NK-92 treated with Interleukin-12 subunit alpha and Interleukin-12 subunit beta, amount 100 ng/mL, for 24 hours (cell line): ENCODE measurements at places on chromosomes 3 and 15.

DNA sequence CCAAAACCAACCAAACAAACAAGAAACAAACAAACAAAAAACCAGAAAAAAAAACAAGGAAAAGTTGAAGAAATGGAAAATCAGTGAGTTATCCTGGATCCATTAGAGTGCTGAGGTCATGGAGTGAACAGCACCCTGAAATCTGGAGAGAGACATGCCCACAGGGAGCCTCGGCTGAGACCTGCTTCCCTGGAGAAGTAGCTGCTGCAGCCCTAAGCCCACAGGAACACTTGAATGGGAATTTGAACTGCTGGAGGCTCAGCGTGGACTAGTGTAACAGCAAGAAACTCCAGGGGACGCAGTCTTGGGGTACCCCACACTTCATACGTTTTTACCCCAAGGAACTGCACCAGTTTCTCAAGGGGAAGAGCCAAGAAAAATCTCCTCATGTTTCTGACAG lies 144.1 kb upstream of the UBE3A start:
- DNase-seq = no peak

DNA sequence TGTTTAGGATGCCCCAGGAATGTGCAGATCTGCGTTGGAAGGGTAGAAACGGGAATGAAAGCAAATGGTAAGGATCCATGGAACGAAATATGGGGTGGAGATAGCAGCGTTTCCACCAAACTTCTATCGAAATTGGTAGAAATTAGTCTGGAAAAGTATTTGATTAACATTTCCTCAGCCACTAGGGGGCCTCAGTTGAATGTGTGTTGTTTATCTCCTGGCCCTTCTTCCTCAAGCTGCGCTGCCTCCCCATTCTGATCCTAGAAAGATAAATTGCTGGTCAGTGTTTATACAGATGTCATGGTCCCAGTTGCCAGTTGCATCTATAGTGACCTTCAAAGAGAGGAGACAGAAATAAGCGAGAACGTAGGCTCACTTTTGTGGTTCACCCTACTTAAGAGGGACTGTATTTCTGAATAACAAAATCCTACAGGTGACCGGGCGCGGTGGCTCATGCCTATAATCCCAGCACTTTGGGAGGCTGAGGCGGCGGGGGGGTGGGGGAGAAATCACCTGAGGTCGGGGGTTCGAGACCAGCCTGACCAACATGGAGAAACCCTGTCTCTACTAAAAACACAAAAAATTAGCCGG lies 457.1 kb downstream of the SQOR start:
- DNase-seq = no peak

GRCh38 chr3:4520033-4520816 lies 27.1 kb downstream of the ITPR1 start:
- no peak for DNase-seq

GRCh38 chr3:117666325-117666724 lies 956.7 kb downstream of the TUSC7 start:
- no peak for DNase-seq

GRCh38 chr3:97010881-97011657 lies 196.7 kb downstream of the EPHA6 start:
- DNase-seq = no peak

DNA sequence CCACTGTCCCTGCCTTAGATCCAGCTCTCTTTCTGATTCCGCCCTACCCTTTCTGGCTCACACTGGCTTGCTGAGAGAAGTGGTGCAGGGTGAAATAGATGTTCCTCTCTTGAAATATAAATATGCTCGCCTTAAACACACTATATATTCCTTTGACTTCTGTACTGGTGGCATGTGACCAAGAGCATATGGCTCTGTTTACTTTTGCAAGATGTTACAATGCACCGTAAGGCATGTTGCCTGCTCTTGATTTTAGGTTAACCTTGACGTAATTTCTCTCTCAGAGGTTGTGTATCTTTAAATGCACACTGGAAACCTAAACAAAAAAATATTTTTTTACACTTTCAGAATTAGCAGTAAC lies 749 bp downstream of the RSRC1 start:
- no peak for DNase-seq
